Muscle of leg (tissue), 16 donors: ENCODE measurements at places on chromosomes 13 and 19. TPM values are rescaled to one million over a fixed set of nuclear protein-coding genes. Genes with fewer than 3 reads are reported as not detected.

The LGALS4 gene
- total RNA-seq = 0.89 TPM

The MAST1 gene
- total RNA-seq = 0.09 TPM

The LPAR6 gene
- 34.8 TPM for total RNA-seq

The C19orf67 gene
- 0.18 TPM for total RNA-seq

The DMKN gene
- 2.0 TPM for total RNA-seq

The TNFSF9 gene
- total RNA-seq = 1.0 TPM

The ATP4A gene
- not detected for total RNA-seq

The ZNF418 gene
- 14.1 TPM for total RNA-seq

The LILRB5 gene
- total RNA-seq = 5.5 TPM

The GAPDHS gene
- not detected for total RNA-seq

The YJEFN3 gene
- total RNA-seq = 1.6 TPM
